Natural killer cell treated with Interleukin-12 subunit alpha and Interleukin-12 subunit beta and Interleukin-15 and Interleukin-18, amount 100 ng/mL, for 72 hours (primary cell): ENCODE measurements at places on chromosomes 16 and 17.

- DNase-seq, result no peak
These were observed 25.2 kb downstream of the WIPF2 start for GRCh38 chr17:40244255-40244654.

DNA sequence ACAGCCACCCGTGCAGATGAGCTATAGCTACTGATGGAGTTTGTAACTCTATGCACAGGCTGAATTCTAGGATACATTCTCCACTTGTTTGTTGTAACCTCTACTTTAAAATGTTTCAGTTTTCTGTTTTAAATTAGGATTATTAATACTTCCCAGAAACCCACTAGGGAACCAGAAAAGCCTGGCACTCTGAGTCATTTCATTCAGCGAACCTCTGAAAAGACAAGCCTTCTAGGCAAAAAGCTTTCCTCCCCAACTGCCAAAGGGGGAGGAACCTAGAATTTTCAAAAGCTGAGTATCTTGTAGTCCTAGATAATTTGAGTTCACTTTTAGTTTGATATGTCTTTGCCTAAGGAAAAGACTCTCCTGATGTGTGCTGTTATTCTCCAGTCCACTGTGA, 43.2 kb downstream of the GOSR1 start:
- no peak for DNase-seq

GRCh38 chr17:45780921-45781320, 3.2 kb upstream of the CRHR1 start:
- DNase-seq, result no peak

DNA sequence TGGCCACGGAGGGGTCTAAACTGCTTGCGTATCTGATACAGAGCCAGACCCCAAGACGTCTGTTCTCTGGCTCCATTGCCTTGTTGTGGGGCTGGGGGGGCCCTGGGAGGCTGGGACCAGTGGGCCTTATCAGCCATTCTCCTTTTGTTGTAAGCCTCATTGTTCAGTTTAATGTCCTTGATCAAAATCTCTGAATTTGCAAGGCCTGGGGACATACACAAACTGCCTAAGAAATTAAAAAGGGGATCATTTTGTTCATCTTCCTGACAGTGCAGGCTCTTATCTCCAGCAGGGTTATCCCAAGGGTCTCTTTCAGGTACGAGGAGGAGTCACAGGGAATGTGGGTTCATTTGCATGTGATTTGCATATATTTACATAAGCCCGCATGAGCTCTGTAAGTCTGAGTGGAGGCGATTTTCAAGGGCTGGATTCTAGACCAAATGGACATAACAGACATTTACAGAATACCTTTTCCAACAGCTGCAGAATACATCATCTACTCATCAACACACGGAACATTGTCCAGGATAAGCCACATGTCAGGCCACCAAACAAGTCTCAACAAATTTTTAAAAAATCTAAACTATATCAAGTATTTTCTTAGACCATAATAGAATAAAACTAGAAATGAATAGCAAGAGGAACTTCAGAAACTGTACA, 269.8 kb downstream of the RBFOX1 start:
- no peak for DNase-seq

DNA sequence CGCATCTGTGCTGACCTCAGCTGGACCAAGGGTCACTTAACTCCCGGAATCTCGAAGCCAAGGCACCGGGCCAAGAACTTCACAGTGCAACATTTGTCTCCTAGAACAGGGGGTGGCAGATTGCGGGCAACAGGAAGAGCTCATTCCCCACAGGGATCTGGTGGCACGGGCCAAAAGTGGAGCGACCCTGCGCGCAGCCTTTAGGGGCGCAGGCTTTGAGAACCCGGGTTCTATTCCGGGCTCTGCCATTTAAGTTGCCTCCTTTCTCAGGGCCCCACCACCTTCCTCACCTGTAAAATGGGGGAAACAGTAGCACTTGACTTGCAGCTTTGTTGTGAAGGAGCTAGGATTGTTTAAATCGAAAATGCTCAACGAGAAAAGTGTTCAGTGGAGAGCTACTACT, 651 bp downstream of the SHMT1 start:
- DNase-seq, result no peak

GRCh38 chr16:49277766-49278566, 3.7 kb downstream of the CBLN1 start:
- no peak for DNase-seq

- no peak for DNase-seq
These were observed 80.4 kb downstream of the ABCC12 start for GRCh38 chr16:48075398-48075797.

- no peak for DNase-seq
These were observed 60.1 kb upstream of the MRTFB start for GRCh38 chr16:14011001-14011400.

DNA sequence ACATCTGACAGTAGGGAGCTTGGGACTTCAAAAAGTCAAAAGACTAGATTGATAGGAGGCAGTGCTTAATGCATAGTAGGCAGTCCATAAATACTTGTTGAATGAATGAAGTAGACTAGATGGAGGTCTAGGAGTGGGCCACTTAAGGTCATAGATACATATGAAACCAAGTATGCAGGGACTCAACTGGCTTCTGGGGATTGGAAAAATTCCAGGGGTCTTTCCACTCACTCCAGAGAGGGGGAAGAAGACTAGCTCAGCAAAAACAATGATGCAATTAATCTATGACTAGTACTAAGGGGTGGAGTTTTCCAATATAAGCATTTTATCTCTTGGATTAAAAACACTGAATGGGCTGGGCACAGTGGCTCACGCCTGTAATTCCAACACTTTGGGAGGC, 298.3 kb upstream of the XYLT1 start:
- no peak for DNase-seq

GRCh38 chr16:59042301-59042700, 308.2 kb upstream of the GOT2 start:
- DNase-seq, result no peak

GRCh38 chr17:38339891-38340290, 3.9 kb downstream of the GPR179 start:
- no peak for DNase-seq

DNA sequence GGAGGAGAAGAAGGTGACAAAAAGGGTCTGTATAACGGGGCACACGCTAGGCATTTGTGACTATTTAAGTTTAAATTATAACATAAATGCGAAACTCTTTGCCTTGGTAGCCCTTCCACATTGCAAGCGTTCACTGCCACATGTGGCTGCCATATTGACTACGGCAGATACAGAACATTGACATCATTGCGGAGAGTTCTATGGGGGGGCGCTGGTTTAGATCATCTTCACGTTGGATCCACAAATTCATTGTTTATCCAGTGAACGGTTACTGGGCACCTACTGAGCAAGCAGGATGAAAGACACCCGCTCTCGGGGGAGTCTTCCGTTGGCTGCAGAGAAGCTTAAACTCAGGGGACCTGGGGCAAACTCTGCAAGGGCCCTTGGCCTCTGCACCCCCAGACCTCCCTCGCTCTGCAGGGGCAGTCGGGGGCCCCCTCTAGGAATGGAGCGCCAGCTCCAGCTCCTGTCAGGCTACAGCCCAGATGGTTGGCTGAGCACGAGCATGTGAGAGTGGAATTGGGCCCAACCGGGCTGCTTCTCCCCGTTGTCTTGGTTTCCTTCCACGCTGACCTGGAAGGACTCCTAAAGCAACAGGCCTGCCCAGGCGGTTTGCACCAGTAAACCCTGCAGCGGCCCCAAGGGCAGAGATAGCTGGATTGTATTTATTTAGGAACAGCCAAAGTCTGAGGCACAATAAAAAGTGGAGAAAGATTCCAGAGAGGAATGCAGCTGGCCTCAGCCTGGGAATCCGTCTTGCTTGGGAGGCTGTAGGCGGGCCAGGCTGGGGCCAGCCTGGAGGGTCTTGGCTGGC, 172.2 kb downstream of the SEC14L1 start:
- DNase-seq, result peak; percentile 58

DNA sequence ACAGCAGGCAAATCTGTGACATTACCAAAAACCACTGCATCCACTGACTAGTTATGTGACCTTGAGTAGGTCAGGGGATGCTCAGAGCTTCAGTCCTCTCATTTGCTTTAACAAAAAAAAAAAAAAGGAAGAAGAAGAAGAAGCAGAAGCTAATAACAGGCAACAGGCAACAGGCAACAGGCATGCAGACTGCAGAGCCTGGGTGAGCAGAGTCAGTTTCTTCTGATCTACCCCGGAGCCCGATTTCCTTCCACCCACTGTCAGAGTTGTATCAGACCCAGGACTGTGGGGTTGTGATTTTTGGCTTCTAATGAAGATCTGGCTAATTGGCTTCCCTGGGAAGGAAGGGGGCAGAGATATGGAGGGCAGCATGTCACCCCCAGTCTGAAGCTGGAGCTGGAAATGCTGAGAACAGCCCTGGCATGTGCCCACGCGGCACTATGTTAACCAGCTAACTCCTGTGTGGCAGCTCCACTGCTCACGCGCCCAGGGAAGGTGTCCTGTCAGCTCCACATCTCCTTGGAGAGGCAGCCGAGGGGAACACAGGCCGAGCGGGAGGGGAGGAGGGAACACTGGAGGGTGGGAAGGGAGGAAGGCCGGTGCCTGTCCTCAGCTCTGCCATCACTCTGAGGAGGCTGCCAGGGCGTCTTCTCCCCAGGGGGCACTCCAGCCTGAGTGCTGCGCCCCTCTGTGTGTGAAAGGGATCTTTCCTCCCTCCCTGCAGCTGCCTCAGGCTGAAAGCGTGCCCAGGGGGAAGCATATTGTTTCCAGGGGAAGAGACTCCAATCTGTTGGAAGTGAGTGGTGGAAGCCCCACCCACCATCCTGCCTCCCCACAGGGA, 17.6 kb downstream of the SRCIN1 start:
- no peak for DNase-seq

GRCh38 chr17:7405350-7406234, 1.7 kb upstream of the TMEM256 start:
- no peak for DNase-seq

DNA sequence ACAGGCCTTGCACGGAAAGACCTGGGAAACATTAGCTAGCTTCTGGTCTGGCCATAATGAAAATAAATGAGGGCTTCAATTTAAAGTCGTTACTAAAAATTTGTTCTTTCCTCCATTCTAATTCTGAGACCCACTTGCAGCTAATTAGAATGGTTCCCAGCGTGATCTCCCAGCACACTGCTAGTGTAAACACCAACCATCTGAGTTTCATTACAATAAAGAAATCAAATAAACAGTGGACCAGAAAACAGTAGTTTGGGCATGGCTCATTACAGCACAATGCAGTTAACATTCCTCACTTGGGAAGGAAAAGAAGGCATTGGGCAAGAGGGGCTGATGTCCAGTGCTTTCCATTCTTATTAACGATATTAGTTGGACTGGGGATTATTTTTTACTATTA, 410.9 kb upstream of the SOX9 start:
- DNase-seq, result no peak

DNA sequence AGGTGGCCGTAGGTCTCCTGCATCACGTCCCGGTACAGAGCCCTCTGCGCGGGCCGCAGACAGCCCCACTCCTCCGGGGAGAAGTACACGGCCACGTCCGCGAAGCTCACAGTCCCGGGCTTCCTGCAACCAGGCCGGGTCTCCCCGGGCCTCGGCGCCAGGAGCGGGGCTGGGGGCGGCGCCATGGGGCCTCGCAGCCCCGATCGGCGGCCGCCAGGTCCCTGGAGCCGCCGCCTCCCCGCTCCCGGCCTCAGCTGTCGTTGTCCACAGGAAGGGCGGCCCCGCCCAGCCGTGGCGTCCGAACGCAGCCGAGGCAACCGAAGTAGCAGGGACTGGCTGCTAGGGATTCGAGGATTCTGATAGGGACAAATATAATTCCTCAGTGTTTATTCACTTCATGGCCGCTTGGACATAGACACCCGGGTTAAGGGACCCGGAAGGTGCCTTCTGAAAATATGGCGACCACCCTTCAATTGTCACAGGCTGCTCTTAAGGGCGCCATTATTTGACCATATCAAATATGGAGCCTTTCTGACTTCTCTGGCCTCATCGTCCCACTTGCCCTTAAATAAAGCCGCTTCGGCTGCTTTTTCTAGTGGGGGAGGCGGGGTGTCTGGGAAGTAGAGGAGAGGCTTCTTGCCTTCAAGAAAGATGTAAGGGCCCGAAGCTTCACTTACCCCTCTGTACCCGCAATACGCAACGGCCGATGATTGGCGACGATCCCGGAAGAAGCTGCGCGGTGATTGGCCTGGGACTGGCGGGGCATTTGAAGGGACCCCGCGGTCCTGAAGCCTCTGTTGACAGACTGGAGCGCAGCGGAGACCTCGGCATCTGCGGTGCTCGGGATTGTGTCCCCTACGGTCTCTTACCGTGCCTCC, at the start of gene ZNF688:
Gene ZNF688, minus strand, starts transcription at position 270 of the 878 bp plus-strand sequence. Its CDS starts 85 bp downstream, at position 185.
- DNase-seq, result peak; percentile 94

DNA sequence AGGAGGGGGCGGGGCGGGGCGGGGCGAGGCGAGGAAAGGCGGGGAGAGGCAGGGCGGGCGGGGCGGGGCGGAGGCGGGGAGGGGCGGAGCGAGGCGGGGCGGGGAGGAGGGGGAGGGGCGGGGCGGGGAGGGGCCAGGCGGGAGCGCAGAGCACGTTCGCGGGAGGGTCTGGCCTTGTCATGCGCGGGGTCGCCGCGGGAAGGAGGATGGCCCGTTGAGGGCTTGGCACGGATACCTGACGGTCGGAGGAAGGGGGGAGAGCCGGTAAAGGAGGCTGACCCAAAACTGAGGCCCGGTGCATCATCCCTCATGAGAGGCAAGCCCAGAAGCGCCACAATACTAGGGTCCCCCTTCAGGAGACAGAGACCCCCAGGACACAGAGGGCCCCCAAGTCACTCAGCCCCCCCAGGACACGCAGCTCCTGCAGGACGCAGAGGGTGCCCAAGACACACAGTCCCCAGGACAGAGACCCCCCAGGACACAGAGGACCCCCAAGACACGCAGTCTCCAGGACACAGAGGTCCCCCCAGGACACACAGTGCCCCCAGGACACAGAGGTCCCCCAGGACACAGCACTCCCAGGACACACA, 593 bp upstream of the WDR45B start:
- peak; percentile 67 for DNase-seq

- no peak for DNase-seq
These were observed 306.3 kb downstream of the SOX9 start for GRCh38 chr17:72426948-72427760.

GRCh38 chr17:45293413-45294211, 23.2 kb downstream of the MAP3K14 start:
- DNase-seq, result no peak

GRCh38 chr16:73253922-73254480, 206.1 kb upstream of the ZFHX3 start:
- DNase-seq, result no peak

GRCh38 chr16:30615358-30616091, 5.3 kb upstream of the ZNF689 start:
- DNase-seq, result peak; percentile 68

- no peak for DNase-seq
These were observed 119.2 kb downstream of the RPTOR start for GRCh38 chr17:80663781-80664206.

- no peak for DNase-seq
These were observed 275.1 kb upstream of the HSBP1 start for GRCh38 chr16:83532634-83533033.

DNA sequence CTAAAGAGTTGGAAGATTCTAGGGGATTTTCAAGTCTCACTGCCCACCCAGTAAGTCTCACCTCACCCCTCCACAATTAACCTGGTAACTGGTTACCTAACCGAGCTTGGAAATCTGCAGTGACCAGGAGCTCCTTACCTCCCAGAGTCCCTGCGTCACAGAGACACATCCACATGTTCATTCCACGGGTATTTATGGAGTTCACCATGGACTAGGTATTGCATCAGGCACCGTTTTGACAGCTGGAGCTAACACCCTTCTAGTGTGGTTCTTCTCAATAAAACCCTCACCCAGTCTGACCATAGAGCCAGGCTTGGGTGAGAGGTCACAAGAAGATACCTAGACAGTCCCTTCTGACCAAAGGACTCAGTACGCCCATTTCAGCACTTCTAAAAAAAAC, 2.1 kb downstream of the CES5A start:
- DNase-seq, result no peak
